ENCODE measurements at places on chromosomes 12 and 14.

GRCh38 chr12:50120521-50120920 lies 8.5 kb downstream of the COX14 start:
- DNase-seq = no peak

GRCh38 chr12:31444736-31445135 lies 118.8 kb upstream of the SINHCAF start:
- no peak for DNase-seq

- DNase-seq = no peak
Observed at GRCh38 chr12:4864575-4864974, 45.1 kb upstream of the KCNA1 start.

- DNase-seq = no peak
Observed at GRCh38 chr12:51480978-51481377, 56.3 kb downstream of the SLC4A8 start.

GRCh38 chr12:52813885-52814709 lies at the start of gene KRT4:
Gene KRT4, minus strand, starts transcription at chr12:52814116. Its CDS starts 58 bp downstream, at chr12:52814058.
- DNase-seq = peak; percentile 68

DNA sequence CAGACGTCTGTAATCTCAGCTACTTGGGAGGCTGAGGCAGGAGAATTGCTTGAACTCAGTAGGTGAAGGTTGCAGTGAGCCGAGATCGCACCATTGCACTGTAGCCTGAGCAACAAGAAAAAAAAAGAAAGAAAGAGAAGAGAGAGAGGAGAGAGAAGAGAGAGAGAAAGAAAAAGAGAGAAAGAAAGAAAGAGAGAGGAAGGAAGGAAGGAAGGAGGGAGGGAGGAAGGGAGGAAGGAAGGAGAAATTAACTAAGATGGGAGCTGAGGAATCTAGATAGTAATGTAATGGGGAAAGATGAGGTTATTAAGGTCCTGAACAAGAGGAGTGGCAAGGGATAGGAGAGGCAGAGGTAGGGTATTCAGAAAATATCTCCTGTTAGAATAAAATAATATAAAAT lies 17.4 kb upstream of the SGPP1 start:
- DNase-seq = no peak

- DNase-seq = no peak
Observed at GRCh38 chr12:96150442-96150841, 43.7 kb upstream of the ELK3 start.

DNA sequence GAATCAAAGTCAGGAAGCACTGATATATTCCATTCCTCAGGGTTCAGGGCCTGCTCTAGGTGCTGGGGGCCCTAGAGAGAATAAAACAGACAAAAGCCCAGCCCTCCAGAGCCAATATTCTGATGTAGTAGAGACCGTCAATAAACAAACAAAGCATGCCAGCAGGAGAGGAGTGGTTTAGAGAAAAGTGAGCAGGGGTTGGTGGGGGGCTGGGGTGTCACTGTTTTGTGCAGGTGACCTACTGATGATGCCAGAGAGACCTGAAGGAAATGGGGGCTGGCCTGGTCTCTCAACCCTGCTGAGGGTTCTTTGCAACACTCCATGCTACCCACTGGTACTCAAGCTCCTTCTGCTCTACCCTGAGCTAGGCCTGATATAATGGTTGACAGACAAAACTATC lies 26.5 kb downstream of the IL26 start:
- DNase-seq = no peak

DNA sequence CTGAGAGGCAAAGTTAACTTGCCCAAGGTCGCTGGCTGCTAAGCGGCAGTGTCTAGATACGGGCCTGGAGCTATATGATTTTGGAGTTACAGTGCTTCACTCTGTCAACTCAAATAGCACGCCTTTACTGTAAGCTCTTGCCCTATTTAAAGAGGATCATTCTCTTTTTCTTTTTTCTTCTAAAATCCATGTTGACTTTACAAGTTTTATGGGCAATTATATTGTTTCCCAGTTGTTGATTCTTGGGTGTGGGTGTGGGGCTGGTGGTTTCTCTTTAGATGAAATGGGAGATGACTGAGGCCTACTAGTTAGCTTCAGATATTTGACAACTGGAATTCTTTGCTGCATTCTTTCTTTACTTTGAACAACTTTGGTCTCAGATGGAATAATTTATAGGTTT lies 70.7 kb downstream of the C12orf75 start:
- DNase-seq = no peak

GRCh38 chr12:122545855-122546254 lies 18.8 kb downstream of the KNTC1 start:
- DNase-seq = no peak

- DNase-seq = no peak
Observed at GRCh38 chr14:99718031-99718810, 34.1 kb downstream of the CYP46A1 start.

- DNase-seq = no peak
Observed at GRCh38 chr12:94027561-94027960, 120.8 kb upstream of the PLXNC1 start.

DNA sequence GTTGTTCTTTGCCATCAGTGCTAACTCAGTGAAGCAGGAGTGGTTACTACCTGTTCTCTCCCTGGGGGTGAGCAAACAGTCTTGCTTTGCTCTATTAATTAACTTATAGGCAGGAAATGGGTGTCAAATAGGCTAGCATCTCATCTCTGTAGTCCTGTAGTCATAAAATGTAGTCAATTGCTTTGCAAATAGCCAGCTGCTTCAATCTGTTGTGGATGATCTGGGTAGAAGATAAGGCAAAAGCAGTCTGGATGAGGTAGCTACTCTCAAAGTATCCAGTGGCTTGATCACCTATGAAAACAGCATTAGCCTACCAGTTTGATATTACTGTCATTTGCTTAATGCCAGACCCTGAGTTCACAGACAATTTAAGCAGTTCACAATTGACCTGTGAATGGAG lies 369.0 kb upstream of the TMTC1 start:
- DNase-seq = no peak

GRCh38 chr12:49138587-49138986 lies 7.4 kb upstream of the TUBA1B start:
- DNase-seq = no peak

DNA sequence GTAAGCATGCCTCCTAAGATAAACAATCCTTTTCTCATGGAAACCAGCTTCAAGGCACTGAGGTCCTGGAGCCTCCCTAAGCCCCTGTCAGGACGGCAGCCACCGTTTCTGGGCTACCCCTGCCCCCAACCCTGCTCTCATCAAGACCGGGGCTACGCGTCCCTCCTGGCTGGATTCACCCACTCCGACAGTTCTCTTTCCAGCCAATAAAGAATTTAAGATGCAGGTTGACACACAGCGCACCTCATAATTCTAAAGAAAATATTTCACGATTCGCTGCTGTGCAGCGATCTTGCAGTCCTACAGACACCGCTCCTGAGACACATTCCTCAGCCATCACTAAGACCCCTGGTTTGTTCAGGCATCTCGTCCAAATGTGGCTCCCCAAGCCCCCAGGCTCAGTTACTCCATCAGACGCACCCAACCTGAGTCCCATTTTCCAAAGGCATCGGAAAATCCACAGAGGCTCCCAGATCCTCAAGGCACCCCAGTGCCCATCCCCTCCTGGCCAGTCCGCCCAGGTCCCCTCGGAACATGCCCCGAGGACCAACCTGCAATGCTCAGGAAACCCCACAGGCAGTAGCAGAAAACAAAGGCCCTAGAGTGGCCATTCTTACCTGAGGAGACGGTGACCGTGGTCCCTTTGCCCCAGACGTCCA lies 336.3 kb downstream of the TMEM121 start:
- peak; percentile 76 for DNase-seq

DNA sequence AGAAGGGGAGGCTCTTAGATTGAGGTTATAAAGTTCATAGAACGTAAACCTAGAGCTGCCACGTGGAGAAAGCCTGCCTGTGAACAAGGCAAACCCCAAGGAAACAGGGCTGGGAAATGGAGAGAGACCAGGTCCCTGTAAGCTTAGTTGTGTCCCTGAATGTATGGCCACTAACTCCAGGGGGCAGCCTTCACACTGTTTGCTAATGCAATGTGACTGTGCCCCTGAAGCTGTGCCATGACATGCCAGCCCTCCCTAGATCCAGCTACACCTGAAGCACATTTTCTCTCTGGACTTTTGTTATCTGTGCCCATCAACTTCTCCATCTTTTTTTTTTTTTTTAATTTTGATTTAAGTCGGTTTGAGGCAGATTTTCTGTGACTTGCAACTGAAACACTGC lies 60.6 kb upstream of the TMCC3 start:
- no peak for DNase-seq

DNA sequence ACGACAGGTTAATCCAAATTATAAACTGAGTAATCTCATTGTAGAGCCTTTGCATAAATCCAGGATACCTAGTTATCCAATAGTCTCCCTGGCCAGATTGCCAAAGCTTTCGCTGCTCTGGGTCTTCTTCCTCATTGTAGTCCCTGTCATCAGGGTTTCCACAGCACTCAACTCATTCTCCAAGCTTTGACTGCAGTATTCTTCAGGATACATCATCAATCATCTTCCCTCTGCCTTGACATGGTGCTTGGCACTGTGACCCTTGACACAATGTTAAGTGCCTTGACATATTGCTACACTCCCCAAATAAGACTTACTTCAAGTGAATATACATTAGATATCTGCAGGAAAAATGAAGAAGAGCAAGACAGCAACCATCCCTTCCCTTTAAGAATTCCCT lies 60.1 kb upstream of the RESF1 start:
- DNase-seq = no peak

DNA sequence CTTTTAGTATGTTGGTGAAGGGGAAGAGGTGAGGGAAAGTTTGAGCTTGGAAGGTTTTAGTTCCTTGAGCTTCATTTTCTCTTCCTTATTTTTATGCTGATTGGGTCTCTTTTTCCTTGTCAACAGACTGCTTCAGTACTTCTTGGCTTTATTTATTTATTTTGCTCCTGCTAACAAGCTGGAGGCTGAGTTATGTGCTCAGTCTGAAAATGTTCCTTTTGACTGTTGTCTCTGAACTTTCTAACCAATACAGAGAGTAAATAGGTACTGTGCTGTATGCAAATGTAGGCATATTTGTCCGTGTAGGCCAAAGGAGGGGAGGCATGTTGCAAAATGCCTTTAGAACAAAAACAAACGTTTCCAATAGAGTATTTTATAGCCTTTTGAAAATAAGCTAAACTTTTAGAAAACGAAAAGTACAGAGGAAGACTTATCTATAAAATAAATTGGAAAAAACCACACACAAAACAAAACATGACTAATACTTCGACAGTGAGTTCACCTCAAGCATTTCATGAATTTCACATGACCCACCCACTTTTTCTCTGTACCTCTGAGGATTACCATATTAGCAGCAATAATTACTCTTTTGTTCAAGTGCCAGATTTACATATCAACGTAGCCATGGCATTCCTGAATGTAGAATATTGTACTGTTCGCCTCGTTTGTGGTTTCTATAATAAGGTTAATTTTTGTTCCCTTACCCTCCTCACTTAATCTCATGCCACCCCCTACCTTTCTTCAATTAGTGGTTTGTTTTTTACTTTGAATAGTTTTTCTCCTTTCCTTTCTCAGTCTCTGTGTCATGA lies 4.7 kb upstream of the CREBL2 start:
- no peak for DNase-seq

DNA sequence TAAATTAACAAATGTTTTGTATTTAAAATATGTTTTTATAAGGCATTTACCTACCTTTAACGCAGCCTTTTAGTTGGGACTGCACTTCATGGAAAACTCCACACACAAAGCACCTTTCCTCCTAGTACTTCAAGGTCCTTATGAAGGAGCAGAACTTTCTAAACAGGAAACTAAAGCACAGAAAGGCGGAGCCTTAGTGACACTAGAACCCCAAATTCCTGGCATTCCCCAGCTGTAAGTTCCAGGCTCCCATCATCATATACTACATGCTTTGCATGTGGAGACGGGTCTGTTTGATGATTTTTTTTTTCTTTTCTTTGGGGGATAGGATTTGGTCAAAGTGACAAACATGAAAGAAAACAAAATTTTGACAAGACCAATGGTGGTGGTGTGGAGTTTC lies 39.5 kb downstream of the STXBP6 start:
- DNase-seq = no peak

- DNase-seq = no peak
Observed at GRCh38 chr12:1174659-1175058, 183.6 kb downstream of the ERC1 start.

DNA sequence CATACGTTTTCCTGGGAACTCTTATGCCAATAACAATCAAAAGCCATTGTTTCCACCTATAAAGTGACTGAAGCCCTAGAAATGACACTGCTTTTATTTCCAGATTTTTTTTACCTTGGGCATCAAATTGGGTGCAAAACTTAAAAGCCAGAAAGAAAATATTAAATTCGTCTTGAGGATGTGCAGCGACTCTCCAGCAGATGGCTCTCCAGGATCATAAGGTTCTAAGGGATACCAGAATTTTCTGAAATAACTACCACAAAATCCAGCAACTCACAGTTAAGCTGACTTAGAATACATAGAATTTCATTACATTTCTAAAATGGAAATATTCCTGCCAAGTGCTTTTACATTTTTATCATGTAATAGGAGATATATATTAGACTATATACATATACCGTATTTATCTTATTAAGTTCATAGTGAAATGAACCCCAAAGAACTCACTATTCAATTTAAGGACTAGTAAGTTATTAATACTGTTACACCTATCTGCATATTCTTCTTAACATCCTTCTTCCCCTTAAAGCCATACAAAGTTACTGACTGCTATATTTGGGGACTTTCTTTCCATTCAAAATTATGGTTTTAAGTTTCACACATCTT lies 44.0 kb downstream of the ARMH4 start:
- DNase-seq = no peak

DNA sequence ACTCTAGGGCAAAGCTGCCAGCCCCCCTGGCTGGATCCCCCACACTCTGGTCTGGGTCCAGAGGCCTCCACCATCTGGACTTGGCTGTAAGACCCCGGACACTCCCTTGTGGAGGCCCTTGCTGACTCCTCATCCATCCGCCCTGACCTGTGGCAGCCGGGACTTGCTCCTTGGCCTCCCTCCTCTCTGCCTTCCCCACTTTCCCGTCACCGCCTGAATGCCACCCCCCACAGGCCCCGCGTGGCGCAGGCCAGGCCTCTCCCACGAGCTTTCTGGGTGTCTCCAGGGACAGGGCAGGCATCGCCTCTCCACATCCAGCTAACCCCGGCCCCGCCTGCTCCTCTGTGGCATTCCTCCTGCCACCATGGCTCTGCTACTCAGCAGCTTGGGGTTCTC lies 14.1 kb downstream of the JAG2 start:
- peak; percentile 67 for DNase-seq

DNA sequence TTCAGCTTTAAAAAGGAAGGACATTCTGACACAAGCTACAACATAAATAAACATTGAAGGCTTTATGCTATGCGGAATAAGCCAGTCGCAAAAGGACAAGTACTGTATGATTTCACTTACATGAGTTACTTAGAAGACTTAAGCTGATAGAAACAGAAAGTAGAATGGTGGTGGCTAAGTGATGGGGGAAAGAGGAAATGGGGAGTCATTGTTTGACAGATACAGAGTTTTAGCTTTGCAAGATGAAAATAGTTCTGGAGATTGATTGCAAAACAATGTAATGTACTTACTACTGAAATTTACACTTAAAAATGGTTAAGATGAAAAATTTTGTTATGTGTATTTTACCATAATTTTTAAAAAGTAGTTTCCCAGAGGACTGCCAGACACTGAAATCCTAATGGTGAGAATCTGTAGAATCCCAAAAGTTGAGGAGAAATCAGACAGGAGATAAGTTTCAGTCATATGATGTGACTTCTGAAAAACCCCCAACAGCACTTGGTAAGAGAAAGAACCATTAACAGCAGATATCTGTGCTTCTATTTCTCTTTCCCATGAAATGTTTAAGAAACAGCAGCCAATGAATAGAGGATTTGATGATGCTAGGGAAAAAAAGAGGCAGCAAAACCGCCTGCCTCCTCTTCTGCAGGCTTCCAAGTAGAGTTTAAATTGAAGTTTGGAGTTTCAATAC lies 16.6 kb upstream of the CLEC2A start:
- DNase-seq = no peak
